ENCODE measurements at places on chromosomes 1 and 21.

DNA sequence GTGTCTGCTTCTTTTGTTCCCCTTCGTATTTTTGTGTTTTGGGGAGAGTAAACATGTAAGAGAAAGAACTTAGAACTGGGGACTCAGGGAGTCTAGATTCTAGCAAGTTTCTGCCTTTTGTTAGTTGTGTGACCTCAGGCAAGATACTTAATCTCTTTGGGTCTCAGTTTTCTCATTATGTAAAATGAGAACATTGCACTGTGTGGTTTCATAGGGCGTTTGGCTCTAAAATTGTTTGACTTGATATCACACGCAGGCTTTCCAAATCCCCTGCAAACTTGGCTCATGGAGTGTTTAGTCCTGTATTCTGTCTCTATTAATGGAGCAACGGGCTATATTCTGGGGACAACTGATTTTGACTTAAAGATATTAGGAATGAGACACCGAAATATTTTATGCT is 57.7 kb downstream of the NTNG1 start:
- no peak for DNase-seq

DNA sequence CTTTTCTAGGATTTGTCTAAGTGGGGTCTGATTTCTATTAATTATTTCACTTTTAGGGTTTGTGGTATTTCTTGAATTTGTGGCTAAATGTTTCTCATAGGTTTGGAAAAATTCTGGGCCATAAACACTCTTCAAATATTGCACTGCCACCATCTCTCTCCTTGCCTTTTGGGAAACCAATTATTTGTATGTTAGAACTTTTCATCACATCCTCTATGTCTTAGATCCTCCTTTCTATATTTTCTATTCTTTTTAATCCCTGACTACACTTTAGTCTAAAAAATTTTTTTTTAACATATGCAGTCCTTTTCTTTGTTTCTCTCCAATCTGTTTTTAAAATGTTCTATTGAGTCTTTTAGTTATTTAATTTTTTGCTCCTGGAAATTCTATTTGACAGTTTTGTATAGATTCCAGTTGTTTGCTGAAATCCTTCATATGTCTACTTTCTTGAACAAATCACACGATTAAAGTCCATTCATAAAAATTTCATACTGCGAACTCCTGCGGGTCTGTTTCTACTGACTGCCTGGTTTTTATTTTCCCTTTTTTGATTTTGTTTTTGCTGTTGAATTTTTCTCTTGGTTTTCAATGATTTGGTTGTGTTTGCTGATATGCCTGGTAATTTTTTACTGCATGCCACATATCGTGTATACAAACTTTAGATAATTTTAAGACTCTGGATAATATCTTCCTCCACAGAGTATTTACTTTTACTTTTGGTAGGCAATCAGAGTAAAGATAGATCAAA is 143.1 kb downstream of the COQ8A start:
- no peak for DNase-seq

- DNase-seq = no peak
These were observed 5.7 kb downstream of the S1PR1 start for GRCh38 chr1:101242324-101243050.

- DNase-seq = peak; percentile 25
These were observed 32.7 kb downstream of the HSD17B7 start for GRCh38 chr1:162823231-162823630.

GRCh38 chr1:225541383-225541782 is 111.5 kb downstream of the ENAH start:
- no peak for DNase-seq

GRCh38 chr1:116253566-116254382 is 119.3 kb upstream of the ATP1A1 start:
- no peak for DNase-seq

GRCh38 chr1:94527447-94528031 is 14.0 kb downstream of the F3 start:
- DNase-seq = no peak

GRCh38 chr1:94045465-94046056 is 75.4 kb downstream of the ABCA4 start:
- DNase-seq = peak; percentile 5
